ENCODE measurements at places on chromosomes 7 and 10.

- DNase-seq: no peak
These were observed 54.2 kb downstream of the LHFPL3 start for GRCh38 chr7:104382616-104383015.

DNA sequence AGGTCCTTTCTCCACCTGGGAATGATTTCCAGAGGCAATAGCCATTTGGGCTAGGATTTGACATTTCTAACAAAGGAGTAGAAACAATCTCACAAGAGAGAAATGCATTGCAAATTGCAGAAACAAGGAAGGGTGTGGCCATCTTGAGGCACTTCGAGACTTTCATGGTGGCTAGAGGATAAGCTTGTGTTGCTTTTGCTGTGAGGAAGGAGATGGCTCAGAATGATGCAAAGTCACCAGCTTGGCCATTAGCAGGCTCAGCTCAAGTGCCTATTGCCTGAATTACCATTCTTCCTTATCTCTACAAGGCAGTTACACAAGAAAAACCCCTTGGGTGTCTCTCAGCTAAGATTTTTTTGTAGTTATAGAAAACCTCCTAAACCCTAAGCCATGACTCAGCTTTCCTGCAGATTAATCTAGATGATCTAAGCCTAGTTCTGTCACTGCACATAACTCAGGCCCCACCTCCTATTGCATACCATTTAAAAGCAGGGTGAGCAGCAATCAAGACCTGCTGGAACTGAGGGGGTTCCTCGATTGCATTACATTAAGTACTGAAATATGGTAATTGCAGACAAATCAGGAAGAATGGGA, 683.1 kb downstream of the NRG3 start:
- DNase-seq: no peak

DNA sequence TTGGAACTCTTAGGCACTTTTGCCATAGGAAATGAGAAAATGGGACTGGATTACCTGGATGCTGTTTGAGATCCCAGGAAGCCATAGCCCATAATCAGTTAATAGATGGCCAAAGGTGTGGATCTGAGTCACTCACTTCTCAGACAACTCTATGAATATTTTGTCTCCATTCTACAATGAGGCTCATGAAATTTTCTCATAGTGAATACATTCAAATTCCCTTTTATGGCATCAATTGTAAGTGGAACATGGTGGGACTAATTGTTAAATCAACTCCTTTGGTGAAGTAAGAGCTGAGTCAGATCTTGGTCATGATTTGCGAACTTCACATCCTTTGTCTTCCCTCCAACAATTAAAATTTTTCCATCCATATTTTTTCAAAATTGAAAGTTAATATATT, 222.1 kb downstream of the ARL4A start:
- no peak for DNase-seq

- no peak for DNase-seq
These were observed 366.6 kb downstream of the PRPF18 start for GRCh38 chr10:13953371-13953770.

DNA sequence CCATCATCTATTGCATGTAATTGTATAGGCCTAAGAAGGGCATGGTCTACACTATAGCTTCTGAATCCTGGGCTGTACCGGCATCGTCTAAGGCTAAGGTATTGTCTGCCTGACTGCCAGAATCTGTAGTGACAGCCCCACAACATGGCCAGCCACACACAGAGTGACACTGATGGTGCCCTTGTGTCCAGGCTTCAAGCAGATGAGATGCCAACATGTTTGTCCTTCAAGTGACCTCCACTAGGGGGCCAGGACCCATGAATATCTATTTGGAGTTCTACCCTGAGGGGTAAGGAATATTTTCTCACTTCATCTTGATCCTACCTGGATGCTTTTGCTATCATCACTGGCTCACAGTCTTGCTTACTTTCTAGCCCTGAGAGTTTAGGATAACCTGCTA, 1.5 kb downstream of the CYP3A7 start:
- DNase-seq: no peak

DNA sequence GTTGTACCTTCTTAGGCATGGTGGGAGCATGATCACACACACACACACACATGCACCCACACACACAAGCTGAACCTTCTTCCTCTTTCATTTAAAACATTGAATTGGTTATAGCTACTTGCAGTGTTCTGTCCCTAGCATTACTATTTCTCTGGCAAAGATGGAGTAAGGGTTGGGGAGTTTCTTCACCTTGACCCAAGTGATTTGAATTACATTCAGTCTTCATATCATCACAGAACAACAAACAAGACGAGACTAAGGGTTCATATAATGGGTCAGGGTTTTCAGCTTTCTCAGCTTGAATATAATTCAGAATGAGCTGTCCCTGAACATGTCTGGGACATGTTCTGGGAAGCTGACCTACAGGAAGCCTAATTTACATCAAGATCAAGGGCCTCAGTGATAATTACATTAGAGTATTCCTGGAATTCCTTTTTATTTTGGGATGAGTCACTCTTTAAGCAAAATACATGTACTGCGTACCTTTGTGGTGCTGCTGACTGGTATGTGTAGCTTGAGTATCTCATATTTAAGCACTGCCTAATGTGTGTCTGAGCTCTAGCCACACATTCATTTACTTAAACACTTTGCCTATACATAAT, 213.5 kb upstream of the TMEM229A start:
- no peak for DNase-seq

DNA sequence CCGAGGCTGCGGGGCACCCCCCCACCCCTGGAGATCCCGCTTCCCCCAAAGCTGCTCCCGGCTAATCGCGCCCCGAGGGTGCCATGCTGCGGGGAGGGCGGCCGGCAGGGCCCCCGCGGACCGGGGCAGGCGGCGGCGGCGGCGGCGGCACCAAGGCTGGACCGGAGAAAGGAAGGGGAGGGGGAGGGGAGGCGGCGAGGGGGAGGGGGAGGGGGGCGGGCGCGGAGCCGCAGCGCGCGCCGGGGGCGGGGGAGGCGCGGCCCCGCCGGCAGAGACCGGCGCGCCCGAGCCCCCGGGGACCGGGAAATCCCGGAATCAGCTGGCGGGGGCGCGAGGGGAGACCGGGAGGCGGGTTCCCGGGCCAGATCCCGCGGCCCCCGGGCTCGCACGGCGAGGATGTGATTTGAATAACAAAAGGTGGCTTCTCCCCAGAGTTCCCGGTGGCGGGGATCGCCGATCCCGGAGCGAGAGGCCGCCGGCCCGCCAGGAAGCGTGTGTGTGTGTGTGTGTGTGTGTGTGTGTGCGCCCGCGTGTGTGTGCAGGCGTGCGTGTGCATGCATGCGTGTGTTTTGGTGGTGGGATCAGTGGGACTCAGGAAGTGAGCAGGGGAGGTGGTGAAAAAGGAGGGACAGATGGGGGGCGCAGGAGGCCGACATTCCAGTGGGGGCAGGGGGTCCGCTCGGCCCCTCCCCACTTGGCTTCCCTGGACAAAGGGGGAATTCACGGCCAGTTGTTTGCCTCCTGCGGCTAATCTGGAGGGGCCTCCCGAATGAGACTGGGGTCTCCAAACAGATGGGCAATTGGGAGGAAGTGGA, 99.5 kb downstream of the HIP1 start:
- no peak for DNase-seq

GRCh38 chr7:17620566-17620965, 319.7 kb downstream of the SNX13 start:
- DNase-seq: no peak

- no peak for DNase-seq
These were observed 2.1 kb downstream of the AVPI1 start for GRCh38 chr10:97684866-97685394.

- no peak for DNase-seq
These were observed 100.2 kb downstream of the GPR85 start for GRCh38 chr7:112986256-112987031.

DNA sequence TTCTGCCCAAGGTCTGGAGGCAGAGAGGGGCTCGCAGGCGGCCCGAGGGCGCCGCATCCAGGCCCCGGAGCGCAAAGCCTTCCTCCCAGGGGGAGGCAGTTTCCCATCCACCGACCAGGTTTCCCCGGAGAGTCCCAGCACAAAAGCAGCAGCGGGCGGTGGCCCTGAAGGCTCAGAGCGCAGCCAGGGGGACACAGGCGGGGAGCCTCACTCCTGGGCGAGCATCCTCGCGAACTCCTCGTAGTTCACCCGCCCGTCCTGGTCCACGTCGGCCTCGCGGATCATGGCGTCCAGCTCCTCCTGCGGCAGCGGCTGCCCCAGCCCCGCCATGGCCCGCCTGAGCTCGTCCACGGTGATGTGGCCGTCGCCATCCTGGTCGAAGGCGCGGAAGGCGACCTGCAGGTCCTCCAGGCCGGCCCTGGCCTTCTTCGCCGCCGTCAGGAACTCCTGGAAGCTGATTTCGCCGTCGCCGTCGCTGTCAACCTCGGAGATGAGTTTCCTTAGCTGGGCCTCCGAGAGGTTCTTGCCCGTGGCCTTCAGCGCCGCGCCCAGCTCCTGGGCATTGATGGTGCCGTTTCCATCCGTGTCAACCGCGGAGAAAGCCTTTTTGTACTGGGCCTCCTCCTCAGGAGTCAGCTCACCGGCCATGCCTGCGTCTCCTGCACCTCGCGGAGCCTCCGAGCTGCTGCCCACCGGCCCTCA, 428 bp downstream of the CALML5 start:
- no peak for DNase-seq

- no peak for DNase-seq
These were observed 6.7 kb upstream of the ZNF467 start for GRCh38 chr7:149780056-149780455.

DNA sequence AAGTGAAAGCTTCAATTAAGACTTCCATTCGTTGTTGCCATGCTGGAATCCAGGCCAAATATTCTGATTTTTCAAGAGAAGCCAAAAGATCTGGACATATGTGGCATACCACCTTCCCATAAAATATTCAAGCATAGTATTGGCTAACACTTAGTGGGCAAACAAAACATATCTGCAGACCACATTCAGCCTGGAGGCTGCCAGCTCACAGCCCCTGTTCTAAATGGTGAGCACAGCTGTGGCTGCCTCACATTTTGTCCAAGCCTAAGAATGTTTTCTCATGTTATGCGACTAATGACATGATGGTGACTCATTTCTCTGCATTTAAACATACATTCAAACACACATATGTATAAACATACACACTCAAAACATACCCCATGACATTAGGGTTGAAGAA, 10.6 kb upstream of the CALU start:
- DNase-seq: no peak

- no peak for DNase-seq
These were observed 125.9 kb upstream of the HPS1 start for GRCh38 chr10:98572594-98572993.

GRCh38 chr7:101832685-101833375, 15.4 kb downstream of the CUX1 start:
- DNase-seq: no peak

DNA sequence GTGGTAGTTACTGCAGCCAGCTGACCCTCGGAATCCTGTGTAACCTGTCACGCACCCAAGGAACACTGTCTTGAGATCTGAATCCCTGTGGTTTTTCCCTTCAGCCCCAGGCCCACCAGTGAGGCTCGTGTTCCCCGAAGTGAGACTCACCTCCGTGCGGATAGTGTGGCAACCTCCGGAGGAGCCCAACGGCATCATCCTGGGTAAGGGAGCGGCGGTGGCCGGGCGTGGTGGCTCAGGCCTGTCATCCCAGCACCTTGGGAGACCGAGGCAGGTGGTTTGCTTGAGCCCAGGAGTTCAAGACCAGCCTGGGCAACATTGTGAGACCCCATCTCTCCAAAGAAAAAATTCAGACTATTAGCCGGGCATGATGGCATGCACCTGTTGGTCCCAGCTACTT, 549.9 kb upstream of the FOXK1 start:
- DNase-seq: no peak

DNA sequence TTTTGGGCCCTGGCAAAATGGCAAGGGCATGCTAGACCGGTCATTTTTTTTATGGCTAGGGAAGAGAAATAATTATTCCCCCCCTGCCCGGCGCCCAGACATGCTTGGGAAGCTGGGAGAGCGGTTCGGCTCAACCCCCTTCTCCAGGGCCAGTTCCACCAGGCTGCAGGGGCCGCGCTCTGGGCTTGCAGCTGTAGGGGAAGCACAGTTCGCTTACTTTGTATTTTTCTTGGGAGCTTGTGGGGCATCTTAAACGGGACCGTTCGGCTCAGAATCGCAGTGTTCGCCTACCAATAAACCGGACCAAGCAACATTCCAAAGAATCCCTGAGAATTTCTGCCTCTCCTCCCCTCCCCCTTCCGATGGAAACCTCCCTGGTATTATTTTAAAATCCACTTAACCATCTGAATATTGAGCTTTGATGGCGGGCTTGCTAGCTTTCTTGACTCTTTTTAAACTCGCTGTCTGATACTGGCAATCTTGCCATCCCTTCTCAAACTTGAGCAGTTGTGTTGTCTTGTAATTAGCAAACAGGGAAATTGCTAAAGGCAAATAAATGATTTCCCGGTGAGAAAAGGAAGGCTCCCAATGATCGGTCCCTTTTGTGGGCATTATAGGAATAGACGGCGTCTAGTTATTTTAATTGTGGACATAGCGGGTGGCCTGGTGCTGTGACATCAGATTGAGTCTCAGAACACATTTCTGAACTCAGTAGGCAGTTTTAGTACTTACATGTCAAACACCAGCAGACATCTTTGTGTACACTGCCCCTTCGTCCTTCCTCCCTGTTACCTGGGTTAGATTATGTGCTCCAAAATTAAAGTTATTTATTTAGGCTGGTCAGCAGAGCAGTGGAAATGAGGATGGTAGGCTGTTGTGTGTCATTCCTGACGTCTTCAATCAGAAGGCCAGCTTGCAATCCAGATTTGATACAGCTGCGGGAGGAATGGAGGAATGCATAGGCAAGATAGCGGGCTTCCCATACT, 3.4 kb downstream of the TCF7L2 start:
- DNase-seq: no peak

GRCh38 chr7:99005776-99006175, 127.4 kb downstream of the TRRAP start:
- no peak for DNase-seq

- no peak for DNase-seq
These were observed 7.4 kb upstream of the ZMYND11 start for GRCh38 chr10:127612-128432.

DNA sequence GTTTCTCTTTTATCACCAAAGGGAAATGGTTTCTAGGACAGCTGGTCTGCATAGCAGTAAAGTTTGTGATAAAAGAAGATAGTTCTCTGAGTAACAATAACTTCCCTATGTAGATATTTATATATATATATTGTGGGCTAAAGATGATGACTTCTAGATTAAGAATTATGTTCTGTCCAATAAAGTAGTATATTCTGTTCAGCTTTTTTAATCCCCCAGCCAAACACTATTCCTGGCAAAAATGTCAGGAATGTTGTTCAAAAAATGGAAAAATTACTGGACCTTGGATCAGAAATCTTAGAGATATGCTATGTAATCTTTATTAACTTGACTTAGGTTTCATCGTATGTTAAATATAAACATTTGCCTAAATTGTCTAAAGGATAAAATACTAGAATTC, 136.3 kb upstream of the GNAI1 start:
- DNase-seq: no peak

GRCh38 chr10:120701381-120701780, 149.8 kb upstream of the WDR11 start:
- DNase-seq: no peak

GRCh38 chr7:101273206-101273605, 28.3 kb upstream of the FIS1 start:
- no peak for DNase-seq

- DNase-seq: no peak
These were observed 49.3 kb upstream of the PARD3 start for GRCh38 chr10:34864149-34865067.

GRCh38 chr7:149862156-149862555, 11.6 kb upstream of the ATP6V0E2 start:
- DNase-seq: no peak
